Activated CD4-positive, alpha-beta T cell treated with anti-CD3 and anti-CD28 coated beads for 1 hour (primary cell): ENCODE measurements at places on chromosomes 1 and 21.

DNA sequence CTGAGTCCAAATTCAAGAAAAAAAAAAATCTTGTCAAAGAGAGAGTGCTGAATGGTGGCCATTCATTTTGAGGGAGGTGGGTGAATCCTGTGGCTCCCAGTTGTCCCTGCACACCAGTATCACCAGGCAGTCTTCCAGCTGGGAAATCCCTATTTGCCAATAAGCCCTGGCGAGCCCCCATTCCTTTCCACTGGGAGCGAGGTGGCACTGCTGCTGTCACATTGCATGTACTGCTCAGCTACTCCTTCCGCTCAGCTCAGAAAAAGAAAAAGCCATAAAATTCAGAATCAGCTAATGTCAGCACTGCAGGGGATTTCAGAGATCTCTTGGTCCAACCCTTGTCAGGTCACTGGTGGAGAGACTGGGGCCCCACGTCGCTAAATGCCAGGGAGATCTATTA lies 298.5 kb downstream of the OMA1 start:
- no peak for DNase-seq

DNA sequence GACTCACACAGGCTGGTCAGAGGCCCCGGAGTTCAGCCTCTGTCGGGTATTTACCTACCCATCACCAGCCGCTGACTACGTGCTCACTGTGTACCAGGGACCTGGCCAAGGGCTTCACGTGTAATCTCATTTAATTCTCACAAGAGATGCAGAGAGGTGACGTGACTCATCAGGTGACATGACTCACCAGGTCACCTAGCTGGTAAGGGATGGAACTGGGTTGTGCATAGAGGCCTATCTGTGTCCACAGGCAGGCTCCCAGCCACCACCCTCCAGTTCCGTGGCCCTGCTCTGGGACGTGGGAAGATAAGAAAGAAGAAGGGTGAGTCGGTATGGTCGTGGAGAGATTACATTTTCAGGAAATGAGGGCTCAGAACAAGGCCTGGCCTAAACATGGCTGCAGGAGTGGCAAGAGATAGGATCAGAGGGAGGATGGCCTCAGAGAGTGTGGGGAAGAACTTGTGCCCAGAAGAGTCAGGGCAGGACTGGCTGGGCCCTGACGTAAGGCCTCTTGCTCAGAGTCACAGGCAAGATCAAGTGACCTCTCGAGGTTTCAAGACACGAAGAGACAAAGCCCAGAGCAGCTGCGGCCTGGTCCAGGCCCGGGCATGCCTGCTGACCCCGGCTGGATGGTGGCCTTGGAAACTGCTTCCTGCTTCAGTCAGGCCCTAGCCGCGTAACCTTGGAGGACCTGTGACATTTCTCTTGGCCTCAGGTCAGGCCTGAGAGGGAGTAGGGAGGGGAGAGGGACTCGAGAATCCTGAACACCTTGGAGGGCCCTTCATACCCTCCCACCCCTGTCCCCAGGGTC lies 52.7 kb upstream of the WASF2 start:
- no peak for DNase-seq

DNA sequence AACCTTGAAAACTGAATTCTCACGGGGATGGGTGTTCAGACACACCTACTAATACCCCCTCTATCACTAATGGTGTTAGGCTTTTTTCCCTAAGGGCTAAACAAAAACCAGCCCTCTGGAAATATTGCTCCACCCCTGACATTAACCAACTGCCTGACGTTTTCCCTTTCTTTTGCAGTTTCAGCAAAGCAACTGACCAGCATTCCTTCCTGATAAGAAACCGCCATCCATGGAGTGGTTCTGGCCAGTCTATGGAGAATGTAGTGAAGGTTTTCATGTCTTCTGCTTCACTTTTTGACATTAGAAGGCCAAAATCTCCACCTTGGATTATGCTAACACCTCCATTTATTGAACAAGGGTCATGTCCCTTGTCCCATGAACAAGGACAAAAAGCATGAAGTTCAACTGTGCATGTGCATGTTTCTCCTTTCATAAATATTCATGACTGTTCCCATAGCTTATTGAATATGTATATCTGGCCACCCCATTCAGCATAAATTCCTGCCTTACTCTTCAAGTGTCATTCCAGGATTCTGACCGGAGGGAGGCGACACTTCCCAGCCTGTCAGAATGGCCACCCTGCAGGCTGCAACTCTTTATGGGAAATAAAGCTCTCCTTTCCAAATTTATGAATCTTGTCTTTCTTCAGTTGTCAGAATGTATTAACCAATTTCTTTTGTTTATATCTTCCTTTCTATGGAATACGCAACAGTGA lies 314.3 kb downstream of the HHIPL2 start:
- no peak for DNase-seq

DNA sequence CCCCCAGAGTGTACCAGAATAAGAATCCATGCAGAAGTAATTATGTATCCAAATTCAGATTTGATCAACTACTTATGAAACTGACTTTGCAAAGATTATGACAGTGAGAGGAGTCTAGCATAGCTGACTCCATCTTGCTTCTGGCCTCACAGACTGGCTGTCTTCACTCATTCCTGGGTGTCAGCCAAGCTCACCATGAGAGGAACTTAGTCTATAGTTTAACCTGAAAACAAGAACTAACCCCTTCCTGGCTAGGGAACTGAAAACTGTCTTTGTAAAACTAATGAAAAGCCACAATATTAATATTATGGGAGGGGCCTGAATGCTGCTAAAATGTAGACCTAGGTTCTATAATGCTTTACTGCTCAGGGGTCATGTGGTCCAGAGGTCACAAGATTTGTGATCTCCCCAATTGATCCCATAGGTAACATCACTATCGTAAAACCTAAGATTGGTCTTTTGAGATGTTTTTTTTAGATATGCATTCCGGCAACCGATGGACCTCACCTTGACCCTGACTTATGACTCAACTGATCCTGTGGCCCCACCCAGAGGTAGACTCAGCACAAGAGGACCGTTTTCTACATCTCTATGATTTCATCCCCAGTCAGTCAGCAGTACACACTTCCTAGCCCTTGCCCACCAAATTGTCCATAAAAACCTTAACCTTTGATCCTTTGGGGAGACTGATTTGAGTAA lies 55.2 kb downstream of the ATP1B1 start:
- DNase-seq, result no peak

- no peak for DNase-seq
These were observed 631.0 kb upstream of the TMPRSS15 start for GRCh38 chr21:19034560-19034959.

GRCh38 chr1:169212088-169212487 lies 105.6 kb downstream of the ATP1B1 start:
- no peak for DNase-seq

DNA sequence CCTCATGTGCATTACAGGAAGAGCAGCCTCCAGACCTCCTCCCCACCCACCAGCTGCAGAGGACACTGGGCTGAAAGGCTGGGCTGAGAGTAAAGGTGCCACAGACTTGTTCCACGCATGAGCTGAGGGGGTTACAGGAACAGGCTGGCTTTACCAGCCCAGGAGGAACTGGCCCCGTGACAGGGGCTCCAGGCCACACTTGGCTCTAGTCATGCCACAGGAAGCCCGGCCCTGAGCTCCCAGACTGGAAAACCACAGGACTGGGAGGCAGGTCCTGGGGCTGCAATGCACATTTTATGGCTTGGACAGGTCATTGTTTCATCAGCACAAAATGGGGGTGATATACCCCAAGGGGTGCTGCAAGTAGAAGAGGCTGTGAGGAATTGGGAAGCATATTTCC lies 35.6 kb downstream of the GPA33 start:
- no peak for DNase-seq

DNA sequence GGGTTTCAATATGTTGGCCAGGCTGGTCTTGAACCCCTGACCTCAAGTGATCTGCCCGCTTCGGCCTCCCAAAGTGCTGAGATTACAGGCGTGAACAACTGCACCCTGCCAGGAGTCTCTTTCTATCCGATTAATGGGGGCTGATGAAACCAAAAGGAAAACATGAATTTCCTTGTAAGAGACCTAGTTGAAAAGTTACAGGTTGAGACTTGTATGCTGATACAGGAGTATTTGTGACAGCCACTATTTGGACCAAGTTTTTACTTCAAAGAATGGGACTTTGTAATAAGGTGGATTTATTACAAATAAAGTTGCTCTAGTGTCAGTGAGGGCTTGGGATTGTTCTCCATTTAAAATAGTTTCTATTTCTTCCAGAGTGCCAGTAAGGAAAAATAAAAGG lies 43.6 kb upstream of the TMEM61 start:
- no peak for DNase-seq

- peak; percentile 55 for DNase-seq
These were observed 72.1 kb downstream of the SKI start for GRCh38 chr1:2300004-2300771.

DNA sequence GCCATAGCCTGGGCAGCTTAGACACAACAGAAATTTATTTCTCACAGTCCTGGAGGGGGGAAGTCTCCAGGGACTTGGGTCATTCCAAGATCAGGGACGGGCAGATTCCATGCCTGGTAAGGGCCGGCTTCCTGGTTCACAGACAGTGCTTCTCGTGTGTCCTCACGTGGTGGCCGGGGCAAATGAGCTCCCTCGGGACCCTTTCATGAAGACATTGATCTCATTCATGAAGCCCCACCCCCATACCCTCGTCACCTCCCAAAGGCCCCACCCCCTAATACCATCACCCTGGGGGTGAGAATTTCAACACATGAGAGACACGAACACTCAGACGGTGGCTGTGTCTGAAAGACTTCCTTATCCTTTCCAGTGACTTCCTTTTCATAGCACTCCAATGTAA lies 51.5 kb downstream of the ACOT7 start:
- DNase-seq, result no peak

GRCh38 chr1:206821493-206821892 lies 43.9 kb upstream of the IL20 start:
- no peak for DNase-seq

GRCh38 chr1:22471610-22472009 lies 20.0 kb downstream of the ZBTB40 start:
- DNase-seq, result no peak

- no peak for DNase-seq
These were observed 38.1 kb upstream of the LBR start for GRCh38 chr1:225465793-225466517.

- DNase-seq, result no peak
These were observed at the start of gene DCDC2B for GRCh38 chr1:32208891-32209328. Gene DCDC2B (plus strand): TSS chr1:32209089. CDS start chr1:32209094, 5 bp downstream.

DNA sequence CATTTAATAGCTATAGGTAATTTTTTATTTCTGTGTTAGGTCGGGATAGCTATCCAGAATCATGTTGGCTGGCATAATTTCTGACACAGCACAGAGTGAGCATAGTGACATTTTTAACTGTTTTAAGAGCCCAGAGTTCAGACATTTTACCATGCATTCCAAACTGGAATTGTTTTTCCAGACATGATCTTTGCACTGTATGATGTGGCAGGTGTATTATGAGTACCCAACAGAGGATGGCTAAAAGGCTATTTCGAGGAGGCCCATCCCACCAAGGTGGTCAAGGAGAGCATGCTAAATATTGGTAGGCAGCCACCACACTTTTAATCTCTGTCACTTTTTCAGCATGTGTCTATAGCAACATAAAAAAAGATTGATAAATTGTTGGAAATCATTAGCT lies 137.3 kb upstream of the ST6GALNAC5 start:
- DNase-seq, result no peak

DNA sequence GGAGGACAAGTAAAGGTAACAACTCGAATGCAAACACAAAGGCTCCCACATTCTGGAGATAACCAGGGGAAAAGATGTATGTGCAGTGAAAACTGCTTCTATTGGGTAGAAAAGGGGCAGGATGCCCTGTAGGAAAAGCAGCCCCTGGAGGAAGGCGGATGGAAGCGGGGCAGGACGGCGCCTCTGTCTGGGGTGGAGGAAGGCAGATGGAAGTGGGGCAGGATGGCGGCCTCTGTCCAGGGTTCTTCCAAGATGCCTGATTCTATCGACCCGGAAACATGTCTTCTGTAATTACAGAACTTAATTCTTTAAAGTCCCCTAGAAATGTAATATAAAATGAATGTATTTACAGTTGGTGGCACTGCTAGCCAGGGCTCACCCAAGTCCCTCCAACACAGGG lies 24.0 kb upstream of the LRRC47 start:
- no peak for DNase-seq
